CD8-positive, alpha-beta memory T cell (primary cell): ENCODE measurements at places on chromosomes 16 and 17.

- no peaks in the 10 kb centered on the region for H3K27me3 ChIP-seq
- no peak overlapping the region for H3K4me3 ChIP-seq
- H3K27ac ChIP-seq: no peak overlapping the region
- H3K36me3 ChIP-seq: no peaks in the 10 kb centered on the region
- no peak for DNase-seq
- H3K4me1 ChIP-seq: peaks cover 17% of the 10 kb centered on the region
Measured at GRCh38 chr17:80829166-80829813, 162.4 kb upstream of the CHMP6 start.

- H3K27ac ChIP-seq: no peak overlapping the region
- H3K27me3 ChIP-seq: no peaks in the 10 kb centered on the region
- H3K4me1 ChIP-seq: peaks cover 11% of the 10 kb centered on the region
- peaks cover 10% of the 10 kb centered on the region for H3K36me3 ChIP-seq
- DNase-seq: no peak
Measured at GRCh38 chr16:28923652-28924398, 1.2 kb downstream of the RABEP2 start.

- H3K4me1 ChIP-seq: no peaks in the 10 kb centered on the region
- H3K27me3 ChIP-seq: no peaks in the 10 kb centered on the region
- H3K27ac ChIP-seq: no peak overlapping the region
- DNase-seq: no peak
- no peak overlapping the region for H3K4me3 ChIP-seq
Measured at GRCh38 chr16:12900599-12901203, 697 bp upstream of the SHISA9 start.

DNA sequence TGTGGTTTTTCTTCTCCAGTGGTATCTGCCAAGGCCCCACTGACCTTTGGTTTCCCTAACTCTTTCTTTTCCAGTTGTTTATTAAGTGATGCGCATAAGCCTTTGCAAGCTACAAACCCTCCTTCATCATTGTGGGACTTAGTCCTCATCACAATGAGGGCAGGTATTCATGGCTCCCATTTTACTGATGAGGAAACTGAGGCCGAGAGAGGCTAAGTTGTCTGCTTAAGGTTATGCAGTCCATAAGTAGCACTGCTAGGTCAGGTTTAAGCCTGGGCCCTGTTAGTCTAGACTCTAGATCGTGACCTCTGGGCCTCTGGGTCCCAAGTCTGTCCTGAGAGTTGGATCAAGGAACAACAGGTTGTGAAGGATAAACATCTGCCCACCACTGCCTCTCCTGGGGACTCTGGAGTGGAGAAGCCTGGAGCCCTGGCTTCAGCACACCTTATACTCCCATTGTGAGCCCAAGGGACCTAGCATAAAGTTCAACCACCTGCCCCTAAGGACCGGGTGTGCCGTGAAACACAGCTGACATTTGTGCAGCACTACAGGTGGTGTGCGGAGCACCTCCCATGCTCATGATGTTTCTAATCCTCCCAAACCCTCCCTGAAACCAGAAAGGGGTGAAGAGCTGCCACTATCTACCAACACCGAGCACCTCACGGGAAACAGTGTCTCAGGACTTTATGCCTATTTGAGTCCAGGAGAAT is 5.2 kb upstream of the KCNH6 start:
- H3K4me3 ChIP-seq: no peak overlapping the region
- H3K36me3 ChIP-seq: no peaks in the 10 kb centered on the region
- H3K27ac ChIP-seq: no peak overlapping the region
- H3K27me3 ChIP-seq: no peaks in the 10 kb centered on the region

DNA sequence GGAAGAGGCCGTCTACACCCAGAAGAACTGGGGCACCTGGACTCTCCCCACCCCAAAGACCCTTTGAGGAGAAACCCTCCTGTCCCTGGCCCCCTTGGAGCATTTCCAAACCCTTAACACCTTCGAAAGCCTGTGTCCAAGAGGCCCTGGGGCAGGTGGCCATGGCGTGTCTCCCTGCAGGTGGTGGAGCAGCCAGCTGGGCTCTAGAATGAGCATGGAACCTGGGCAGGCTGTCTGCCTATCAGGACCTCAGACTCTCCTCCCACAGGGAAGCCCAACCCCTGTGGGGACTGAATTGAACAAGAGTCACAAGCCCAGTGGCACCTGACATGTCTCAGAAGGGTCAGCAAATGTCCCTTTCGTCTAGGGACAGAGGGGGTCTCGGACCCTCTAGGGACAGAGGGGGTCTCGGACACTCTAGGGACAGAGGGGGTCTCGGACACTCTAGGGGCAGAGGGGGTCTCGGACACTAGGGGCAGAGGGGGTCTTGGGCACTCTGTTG is 8.4 kb downstream of the CBX4 start:
- peak overlapping the region; percentile 80 for H3K27ac ChIP-seq
- H3K4me1 ChIP-seq: peaks cover 19% of the 10 kb centered on the region
- H3K4me3 ChIP-seq: no peak overlapping the region
- no peak for DNase-seq

GRCh38 chr16:1277617-1278282 is 21.9 kb downstream of the TPSD1 start:
- no peak overlapping the region for H3K4me3 ChIP-seq
- H3K27ac ChIP-seq: no peak overlapping the region
- H3K36me3 ChIP-seq: no peaks in the 10 kb centered on the region
- DNase-seq: no peak
- H3K27me3 ChIP-seq: peaks cover 4% of the 10 kb centered on the region

GRCh38 chr17:76124582-76125390 is 16.3 kb downstream of the FOXJ1 start:
- DNase-seq: no peak
- peaks cover 8% of the 10 kb centered on the region for H3K4me1 ChIP-seq
- no peak overlapping the region for H3K4me3 ChIP-seq
- no peaks in the 10 kb centered on the region for H3K36me3 ChIP-seq
- no peak overlapping the region for H3K27ac ChIP-seq
- no peaks in the 10 kb centered on the region for H3K27me3 ChIP-seq

GRCh38 chr16:67967958-67968399 is 458 bp downstream of the SLC12A4 start:
- no peaks in the 10 kb centered on the region for H3K27me3 ChIP-seq
- peak overlapping the region; percentile 81 for H3K4me3 ChIP-seq
- no peak for DNase-seq
- peaks cover 17% of the 10 kb centered on the region for H3K4me1 ChIP-seq

GRCh38 chr16:49116873-49117272 is 164.8 kb downstream of the CBLN1 start:
- no peak overlapping the region for H3K27ac ChIP-seq
- H3K27me3 ChIP-seq: no peaks in the 10 kb centered on the region
- no peak for DNase-seq

- H3K27me3 ChIP-seq: no peaks in the 10 kb centered on the region
- no peak for DNase-seq
- no peak overlapping the region for H3K27ac ChIP-seq
- no peaks in the 10 kb centered on the region for H3K36me3 ChIP-seq
Measured at GRCh38 chr17:76014925-76015261, 12.2 kb downstream of the EVPL start.
